Stimulated activated CD4-positive, alpha-beta T cell treated with anti-CD3 and anti-CD28 coated beads, Interleukin-1b, Interleukin-23, amount 100 ng/mL, for 4 hours (primary cell): ENCODE measurements at places on chromosomes 2 and 18.

- no peak for DNase-seq
Observed at GRCh38 chr18:31070206-31070605, 27.7 kb upstream of the DSC3 start.

DNA sequence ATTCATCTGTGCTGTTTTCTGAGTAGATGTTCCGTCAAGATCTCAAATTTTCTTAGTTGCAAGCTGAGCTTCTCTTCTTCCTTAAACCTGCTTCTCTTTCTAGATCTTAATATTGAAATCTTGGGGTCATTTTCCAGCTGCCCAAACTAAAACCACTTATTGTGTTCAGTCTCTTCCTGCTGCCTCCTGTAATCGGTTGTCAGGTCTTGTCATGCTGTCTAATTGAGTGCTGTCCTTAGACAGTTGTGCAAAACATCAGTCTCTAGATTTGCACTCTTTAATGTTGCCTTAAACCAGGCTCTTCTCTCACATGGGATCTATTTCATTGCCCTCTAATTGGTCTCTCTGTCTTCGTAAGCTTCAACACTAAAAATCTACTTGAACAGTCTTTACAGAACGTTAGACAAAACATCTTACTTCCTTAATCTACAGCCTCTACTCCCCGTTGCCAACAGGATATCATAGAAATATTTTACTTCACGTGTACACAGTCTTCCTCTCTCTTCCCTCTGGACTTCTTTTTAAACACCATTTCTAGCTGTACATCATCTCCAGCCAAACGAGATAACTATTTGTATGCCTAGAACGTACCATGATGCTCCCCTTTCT lies 34.9 kb downstream of the GPD2 start:
- DNase-seq: no peak

- no peak for DNase-seq
Observed at GRCh38 chr2:69581774-69582581, 61.6 kb downstream of the AAK1 start.

- no peak for DNase-seq
Observed at GRCh38 chr2:70513738-70514137, 39.9 kb downstream of the TGFA start.

GRCh38 chr2:179222076-179222475 lies 42.6 kb downstream of the SESTD1 start:
- no peak for DNase-seq

DNA sequence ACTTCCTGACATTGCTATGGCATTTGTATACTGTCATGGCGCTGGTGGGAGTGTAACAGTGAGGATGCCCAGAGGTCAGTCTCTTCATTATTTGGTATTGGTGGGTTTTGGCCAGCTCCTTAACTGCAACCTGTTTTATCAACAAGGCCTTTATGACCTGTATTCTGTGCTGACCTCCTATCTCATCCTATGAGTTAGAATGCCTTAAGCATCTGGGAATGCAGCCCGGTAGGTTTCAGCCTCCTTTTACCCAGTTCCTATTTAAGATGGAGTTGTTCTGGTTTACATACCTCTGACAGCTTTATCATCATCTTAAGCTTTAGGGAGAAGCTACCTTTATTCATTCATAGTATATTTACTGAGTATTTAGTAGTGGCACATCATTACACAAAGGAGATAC lies 103.8 kb downstream of the RAPGEF4 start:
- no peak for DNase-seq

DNA sequence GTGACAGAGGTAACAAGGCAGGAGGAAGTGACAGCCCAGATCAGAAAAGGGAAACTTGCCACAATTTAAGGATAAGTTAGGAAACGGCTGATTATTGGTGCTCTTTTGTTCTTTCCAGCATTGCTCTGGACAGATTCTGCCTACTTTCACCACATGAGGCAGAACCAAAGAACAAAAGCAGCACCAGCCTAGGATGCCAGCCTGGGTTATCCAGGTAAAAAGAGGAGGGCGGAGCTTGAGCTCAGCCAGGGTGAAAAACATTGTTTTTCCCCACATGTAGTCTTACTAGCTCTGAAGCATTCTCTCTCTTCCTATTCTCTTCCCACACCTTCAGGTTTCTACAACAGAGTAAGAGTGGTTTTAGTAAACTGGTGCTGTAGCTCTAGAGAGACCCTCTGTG lies 300.5 kb downstream of the TMX3 start:
- no peak for DNase-seq

- no peak for DNase-seq
Observed at GRCh38 chr2:24494410-24494809, 3.4 kb downstream of the NCOA1 start.

GRCh38 chr18:56505971-56506370 lies 132.4 kb downstream of the TXNL1 start:
- no peak for DNase-seq

GRCh38 chr18:44679914-44680272 lies 795 bp upstream of the SETBP1 start:
- peak; percentile 23 for DNase-seq

GRCh38 chr2:112835536-112836162 lies 930 bp downstream of the IL1B start:
- DNase-seq: no peak

DNA sequence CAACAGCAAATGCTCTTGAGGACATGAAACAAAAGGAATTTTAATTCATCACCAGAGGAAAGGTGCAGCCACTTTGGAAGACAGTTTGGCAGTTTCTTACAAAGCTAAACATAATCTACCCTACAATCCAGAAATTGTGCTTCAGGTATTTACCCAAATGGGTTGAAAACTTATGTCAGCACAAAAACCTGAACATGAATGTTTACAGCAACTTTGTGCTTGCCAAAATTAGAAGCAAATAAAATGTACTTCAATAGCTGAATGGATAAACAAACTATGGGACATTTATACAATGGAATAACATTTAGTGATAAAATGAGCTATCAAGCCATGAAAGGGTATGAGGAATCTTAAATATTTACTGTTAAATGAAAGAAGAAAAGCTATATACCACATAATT lies 6.9 kb upstream of the MAP2 start:
- no peak for DNase-seq

- no peak for DNase-seq
Observed at GRCh38 chr2:62254424-62255266, 58.7 kb downstream of the B3GNT2 start.

DNA sequence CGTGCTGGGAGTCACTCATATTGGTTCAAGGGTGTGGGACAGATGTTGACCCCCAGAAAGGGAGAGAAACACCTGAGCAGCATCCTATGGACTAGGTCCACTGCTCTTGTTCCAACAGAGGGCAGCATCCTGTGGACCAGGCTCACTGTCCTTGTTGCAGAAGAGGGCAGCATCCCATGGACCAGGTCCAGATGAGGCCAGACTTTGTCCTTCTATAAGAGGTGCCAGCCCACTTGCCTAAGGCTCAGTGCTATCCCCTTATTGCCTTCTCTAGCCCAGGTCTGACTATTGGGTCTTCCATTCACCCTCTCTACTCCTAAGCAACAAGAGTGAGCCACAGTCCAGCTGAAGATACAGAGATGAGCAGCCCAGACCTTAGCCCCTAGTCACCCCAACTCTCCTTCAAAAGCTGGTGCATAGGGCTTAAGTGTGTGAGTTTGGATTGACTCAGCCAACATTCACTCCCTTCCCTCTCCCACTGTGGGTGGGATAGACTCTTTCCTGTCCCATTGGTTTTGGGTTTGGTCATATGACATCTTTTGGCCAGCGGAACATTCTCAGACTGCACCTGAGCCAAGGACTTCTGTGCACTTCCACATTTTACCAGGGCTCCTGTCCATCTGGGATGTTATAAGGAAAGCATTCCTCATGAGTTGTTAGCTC lies 132.4 kb upstream of the GPC1 start:
- DNase-seq: no peak

DNA sequence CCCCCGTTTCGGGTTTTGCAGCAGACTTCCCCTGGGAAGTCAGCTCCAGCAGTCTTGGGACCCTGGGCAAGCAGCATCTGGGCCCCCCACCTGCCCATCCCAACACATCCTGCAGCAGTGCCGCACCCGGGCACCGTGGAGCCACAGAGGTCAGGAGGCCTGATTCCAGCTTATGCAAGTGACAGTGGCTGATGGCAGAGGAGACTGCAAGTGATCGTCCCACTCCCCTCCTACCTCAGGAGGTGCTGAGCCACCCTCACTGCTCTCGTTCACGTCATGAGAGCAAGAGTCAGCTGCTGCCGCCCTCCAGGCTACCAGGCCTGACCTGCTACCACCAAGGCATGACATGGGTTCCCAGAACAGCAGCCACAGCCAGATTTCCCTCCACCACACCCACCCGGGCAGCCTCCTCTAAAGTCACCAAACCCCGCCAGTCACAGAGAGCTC lies 18.2 kb downstream of the COX7A2L start:
- no peak for DNase-seq

DNA sequence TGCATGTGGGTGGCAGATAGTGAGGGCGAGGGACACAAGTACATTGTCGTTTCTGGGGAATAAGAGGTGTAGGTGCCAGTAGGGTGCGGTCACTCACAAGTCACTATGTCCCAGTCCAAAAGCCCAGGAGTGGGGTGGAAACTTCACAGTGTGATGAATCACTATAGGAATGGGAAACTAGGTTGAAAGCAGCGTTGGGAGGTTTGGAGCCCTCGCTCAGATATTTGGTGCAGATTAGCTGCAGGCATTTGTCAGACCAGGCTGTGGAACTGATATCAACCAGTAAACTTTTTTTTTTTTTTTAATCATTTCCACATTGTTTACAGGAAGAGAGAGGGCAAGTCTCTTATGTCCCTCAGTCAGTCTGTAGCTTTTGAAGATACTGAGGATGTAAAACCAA lies 121.8 kb downstream of the CERS6 start:
- no peak for DNase-seq

- no peak for DNase-seq
Observed at GRCh38 chr2:34288016-34288415, 688.9 kb upstream of the FAM98A start.

DNA sequence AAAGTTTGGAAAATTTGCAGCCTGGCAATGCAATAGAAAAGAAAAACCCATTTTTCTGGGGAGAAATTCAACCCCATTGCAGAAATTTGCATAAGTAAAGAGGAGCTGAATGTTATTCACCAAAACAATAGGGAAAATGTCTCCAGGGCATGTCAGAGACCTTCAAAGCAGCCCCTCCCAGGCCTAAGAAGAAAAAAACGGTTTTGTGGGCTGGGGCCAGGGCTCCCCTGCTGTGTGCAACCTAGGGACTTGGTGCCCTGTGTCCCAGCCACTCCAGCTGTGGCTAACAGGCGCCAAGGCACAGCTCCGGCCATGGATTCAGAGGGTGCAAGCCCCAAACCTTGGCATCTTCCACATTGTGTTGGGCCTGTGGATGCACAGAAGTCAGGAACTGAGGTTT lies 224.5 kb downstream of the TXNL1 start:
- DNase-seq: no peak

DNA sequence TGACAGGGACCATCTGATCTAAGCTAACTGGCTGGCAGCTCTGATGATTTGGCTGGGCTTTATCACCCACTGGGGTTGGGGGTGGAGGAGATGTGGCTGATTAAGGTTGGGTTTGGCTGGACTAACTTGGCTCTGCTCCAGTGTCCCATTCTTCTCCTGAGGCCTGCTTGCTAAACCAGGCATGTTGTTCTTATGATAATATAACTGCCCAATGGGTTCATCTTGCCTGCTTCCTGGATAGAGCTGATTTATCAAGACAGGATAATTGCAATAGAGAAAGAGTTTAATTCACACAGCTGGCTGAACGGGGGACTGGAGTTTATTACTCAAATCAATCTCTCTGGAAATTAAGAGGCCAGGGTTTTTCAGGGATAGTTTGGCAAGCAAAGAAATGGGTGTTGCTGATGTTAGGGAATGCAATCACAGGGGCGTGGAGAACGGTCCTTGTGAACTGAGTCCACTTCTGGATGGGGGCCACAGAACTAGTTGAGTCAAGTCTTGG lies 150.4 kb downstream of the PTH2R start:
- no peak for DNase-seq

GRCh38 chr2:231387904-231388724 lies 7.4 kb upstream of the B3GNT7 start:
- DNase-seq: no peak

DNA sequence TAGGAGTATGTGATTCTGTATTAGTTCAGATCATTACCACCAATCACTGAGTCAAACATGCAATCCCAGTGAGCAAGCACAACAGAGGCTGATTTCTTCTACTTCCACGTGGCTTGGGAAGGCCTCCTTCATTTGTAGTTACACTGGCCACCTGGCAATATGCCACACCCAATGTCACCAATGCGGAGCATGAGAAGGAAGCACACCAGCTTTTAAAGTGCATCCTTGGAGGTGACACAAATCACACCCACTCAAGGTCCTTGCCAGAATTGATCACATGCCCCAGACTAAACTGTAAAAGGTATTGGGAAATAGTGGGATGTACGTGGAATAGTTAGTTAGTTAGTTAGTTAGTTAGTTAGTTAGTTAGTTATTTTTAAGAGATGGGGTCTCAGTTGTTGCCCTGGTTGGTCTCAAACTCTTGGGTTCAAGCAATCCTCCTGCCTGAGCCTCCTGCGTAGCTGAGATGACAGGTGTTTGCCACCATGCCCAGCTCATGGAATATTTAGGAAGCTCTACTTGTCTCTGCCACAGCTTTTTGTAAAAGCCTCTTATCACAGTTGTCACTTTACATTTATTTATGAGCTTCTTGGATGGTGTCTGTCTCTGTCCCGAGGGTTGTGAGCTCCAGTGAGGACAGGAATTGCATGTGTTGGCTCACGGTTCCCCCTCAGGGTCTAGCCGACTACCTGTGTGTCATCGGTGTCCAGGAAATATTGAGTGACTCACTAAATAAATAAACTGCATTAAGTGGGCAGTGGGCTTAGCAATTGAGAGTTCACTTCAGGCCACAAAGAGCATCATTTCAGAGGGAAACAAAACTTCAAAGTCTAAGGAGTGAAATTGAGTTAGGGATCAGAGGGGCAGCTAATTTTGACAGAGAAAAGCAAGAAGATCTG lies 28.1 kb upstream of the CAB39 start:
- DNase-seq: no peak

- no peak for DNase-seq
Observed at GRCh38 chr18:76844742-76845477, 22.6 kb downstream of the ZNF236 start.

DNA sequence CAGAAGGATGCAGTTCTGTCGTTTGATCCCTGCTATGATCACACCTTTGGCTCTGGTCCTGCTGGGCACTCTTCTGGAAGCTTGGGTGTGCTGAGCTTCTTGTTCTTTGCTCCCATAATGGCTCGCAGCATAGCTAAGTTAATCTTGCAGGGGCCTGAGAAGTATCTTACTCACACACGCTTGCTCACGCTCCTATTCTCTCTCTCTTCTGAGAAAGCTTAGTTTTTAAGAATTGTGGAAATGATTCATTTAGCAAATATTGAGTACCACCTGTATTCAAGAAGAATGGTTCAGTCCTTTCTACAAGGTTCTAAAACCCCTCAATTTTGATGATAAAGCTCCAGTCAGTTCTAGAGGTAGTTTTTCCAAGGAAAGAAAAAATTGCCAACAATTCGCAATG lies 40.6 kb downstream of the XRCC5 start:
- DNase-seq: no peak

GRCh38 chr2:73134471-73134870 lies 21.7 kb upstream of the RAB11FIP5 start:
- no peak for DNase-seq

GRCh38 chr2:197606180-197606579 lies 69.2 kb downstream of the RFTN2 start:
- no peak for DNase-seq
